Lung (tissue), 17 donors: ENCODE measurements at places on chromosomes 5 and 9.

DNA sequence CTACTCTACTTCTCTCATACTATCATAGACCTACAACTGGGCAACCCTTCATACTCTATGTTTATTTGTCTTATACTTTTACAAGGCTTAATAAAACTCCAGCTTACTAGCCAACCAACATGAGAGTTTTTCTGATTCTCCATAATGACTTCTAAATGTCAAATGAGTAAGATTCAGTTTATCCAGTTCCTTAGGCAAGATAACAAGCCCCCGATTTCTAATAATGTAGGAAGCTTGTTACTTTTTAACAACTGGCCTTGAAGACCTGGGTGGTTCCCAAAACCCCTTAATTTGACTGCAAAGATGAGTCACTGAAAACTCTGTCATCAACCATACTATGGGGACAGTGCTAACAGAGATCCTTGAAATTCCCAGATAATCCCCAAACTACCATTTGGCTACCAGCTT is 294.6 kb upstream of the ACTBL2 start:
- DNase-seq, result no peak

DNA sequence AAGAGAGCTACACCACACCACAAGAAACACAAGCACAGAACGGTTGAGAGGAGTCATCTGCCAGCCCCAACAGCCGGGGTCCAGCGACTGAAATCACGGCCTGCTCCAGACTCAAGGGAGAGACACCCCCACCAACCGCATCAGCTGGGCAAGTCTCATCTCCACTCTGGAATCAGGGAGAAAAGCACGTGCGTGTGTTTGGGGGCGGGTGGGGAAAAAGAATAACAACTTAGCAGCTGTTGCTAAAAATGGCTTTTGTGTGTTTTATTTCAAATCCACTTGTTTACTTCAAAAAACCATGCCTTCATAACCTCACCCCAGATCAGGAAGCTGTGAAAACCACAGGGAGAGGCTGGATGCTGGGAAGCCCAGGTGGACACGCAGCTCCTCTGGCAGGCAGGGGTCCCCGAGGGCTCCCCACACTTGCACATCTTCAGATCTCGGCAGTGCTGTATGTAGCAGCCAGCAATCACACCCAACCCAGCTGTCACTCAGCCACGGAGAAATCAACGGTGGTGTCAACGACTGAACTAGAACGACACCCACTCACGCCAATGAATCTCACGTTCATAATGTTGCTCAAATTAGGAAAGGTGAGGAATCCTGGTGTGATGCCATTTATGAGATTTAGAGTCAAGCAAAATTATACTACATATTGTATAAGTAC is 19.0 kb downstream of the PNPLA7 start:
- DNase-seq, result no peak

- peak; percentile 33 for DNase-seq
These were observed 75.4 kb upstream of the ARAP3 start for GRCh38 chr5:141757402-141757801.

- DNase-seq, result no peak
These were observed 61.8 kb downstream of the ELAVL2 start for GRCh38 chr9:23764219-23764618.
